ENCODE measurements at places on chromosomes 5 and 9.

- no peak for DNase-seq
Observed at GRCh38 chr9:21070171-21070571, 7.6 kb downstream of the IFNB1 start.

GRCh38 chr9:129183495-129184218 is 5.6 kb upstream of the IER5L start:
- peak; percentile 61 for DNase-seq

GRCh38 chr5:154949781-154950180 is 8.9 kb downstream of the MRPL22 start:
- DNase-seq, result no peak

- DNase-seq, result no peak
Observed at GRCh38 chr9:76379494-76379893, 14.7 kb downstream of the RFK start.

DNA sequence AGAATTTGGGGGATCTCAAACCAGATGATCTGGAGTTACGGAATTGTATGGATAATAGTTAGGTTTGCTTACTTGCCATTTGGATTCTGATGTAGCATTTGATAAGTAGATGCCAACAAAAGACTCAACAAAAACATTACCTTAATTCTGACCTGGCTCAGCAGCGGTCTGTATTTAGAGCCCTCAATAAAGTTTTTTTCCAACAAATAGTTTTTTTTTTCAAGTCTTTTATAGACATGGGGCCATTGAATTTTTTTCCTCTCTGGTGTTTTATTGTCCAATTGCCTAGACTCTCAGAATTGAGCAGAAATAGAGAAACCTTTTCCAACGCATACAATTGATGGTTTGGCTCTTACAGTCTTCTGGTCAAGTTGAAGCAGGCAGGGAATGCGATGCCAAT is 192.8 kb upstream of the GAS1 start:
- no peak for DNase-seq

DNA sequence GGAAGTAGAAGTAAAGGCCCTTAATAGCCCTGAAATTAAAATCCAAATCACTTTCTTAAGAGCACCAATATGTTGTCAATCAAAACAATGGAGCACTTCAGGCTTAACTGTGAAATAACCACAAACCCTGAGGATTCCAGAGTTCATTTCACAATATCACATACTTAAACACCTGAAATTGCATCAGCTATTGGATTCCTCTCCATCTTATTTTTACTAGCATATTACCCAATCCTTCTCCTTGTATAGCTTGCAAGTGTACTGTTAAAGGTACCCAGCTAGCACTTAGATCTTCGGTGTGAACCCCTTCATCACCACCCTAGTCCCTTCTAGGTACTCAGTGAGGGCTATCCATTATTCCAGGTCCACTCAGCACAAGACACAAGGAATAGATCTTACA is 287.3 kb downstream of the EFNA5 start:
- DNase-seq, result no peak

- no peak for DNase-seq
Observed at GRCh38 chr5:2736872-2737271, 14.6 kb downstream of the IRX2 start.

- DNase-seq, result no peak
Observed at GRCh38 chr9:91269907-91270491, 91.7 kb downstream of the AUH start.

GRCh38 chr9:129174724-129175514 is 3.1 kb downstream of the IER5L start:
- peak; percentile 61 for DNase-seq

- no peak for DNase-seq
Observed at GRCh38 chr9:82419696-82420486, 431.3 kb downstream of the SPATA31D1 start.

DNA sequence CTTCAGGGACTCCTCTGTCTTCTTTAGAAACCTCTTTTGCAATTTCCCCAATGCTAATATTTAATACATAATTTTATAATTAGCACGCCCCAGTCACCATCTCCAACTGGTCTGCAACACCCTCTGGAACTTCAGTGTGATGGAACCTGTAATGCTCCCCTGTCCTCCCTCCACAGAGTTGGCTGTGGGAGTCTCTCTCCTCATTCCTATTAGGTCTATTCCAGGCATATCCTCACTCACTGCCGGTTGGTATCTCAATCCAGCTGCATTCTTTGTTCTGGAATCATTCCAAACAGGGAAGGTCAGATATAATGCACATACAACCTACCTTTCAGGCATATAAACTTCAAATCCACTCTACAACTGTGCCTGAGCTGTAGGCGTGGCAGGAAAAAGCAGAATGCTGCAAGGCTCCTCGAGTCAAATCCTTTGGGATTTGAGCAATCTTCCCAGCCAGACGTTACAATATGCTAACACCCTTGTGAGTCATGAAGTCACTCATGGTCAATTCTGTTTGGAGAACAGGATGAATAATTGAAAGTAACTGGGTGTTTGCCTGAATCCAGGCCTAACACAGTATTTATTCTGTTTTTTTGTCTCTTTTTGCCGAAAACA is 293.8 kb downstream of the CWC27 start:
- peak; percentile 28 for DNase-seq

DNA sequence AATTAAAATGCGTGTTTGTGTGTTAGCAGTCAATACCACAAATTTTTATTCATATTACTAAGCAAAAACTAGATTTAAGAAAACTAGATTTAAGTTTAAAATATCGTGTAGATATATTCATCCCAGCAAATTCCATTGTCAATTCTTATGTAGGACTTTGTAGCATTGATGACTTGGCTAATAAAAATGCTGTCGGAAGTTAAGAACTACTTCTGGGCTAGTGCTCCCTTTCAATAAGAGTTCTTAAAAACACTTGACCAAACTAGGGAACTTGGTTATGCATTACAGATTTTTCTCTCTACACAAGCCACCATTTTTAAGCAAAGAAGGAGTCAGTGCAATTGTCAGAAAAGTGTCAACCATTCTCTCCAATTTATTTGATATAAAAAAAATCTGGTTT is 68.7 kb upstream of the RAD23B start:
- no peak for DNase-seq

GRCh38 chr5:31889001-31889561 is 250.2 kb downstream of the PDZD2 start:
- peak; percentile 87 for DNase-seq

DNA sequence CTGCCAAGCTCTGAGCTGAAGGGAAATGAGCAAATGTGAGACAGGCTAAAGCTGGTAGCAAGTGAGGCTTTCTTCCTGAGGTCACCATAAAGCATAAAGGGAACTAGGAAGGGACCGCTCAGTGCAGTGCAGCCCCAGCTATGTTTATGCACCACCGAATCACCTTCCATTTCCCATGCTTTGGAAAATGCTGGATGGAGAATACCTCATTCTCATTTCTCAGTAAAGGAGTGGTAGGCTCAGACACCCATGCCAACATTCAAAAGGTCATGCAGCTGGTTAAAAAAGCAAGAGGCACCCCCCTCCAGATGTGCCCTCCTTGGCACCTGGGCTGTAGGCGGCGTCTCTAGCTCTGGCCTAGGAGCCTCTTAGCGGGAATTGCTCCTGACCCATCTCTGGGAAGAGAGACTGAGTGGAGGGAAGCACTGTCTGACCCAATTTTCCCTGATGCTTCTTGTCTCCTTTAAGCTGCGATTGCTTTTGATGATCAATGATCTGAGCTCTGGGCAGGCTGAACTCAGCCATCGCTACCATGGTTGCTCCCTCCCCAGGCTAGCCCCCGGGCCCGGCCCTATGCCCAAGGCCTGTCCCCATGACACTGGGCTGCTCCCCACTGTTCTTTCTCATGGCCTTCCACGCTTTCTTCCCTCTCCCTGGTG is 58.7 kb downstream of the ZNF354C start:
- DNase-seq, result no peak
